ENCODE measurements at places on chromosomes 11 and 22.

- DNase-seq = no peak
These were observed 290.0 kb upstream of the LARGE1 start for GRCh38 chr22:34210301-34210700.

DNA sequence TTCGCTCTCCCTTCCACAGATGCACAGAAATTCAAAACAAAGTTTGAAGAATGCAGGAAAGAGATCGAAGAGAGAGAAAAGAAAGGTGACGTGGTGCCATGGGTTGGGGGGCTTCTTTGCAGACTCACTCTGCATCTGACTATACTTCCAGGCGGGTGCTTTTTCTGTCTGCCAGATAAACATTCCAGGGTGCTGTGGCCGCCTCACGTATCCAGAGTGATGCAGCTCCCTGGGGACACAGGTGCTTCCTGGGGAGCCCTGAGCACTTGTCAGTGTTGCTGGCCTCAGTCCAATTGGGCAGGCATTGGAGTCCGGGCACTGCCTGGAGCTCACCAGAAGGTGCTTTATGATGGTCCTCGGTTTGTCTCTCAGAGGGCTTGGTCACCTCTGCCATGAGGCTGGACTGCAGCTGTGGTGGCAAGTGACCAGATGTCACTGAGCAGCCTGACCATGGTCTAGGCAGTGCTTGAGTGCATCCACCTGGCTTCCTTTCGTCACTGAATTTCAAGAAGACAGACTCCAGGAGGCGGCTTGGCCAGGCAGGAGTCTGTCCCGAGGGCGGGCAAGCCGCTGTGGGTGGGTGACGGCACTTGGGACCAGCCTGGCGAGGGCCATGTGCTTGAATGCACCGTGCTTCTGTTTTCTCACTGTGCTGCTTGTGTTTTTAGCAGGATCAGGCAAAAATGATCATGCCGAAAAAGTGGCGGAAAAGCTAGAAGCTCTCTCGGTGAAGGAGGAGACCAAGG lies 5.1 kb upstream of the ZDHHC8 start:
- DNase-seq = no peak

DNA sequence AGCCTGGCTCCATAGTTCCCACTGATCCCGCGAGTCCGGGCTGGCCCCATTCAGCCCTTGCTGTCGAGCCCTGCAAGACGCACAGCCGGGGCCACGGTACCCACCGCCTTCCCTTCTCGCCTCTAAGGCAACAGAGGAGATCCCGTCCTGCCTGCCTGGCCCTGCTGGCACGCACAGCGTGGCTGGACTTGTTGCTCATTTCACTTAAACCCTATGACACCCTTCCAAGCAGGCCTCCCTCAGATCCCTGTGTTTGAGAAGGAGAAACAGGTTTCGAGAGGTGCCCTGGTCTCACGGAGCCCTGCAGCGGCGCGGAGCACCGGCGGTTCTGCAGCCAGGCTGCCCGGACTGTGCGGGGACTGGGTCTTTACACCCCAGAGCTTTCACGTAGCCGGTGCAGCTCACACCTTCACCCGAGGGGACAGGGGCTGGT lies 1048.4 kb downstream of the BRD1 start:
- DNase-seq = no peak

- peak; percentile 70 for DNase-seq
These were observed 741 bp upstream of the TMEM179B start for GRCh38 chr11:62786318-62787004.

GRCh38 chr11:120108154-120108784 lies 29.6 kb downstream of the TRIM29 start:
- peak; percentile 4 for DNase-seq

- no peak for DNase-seq
These were observed 56.1 kb upstream of the GRAMD1B start for GRCh38 chr11:123373754-123374621.

DNA sequence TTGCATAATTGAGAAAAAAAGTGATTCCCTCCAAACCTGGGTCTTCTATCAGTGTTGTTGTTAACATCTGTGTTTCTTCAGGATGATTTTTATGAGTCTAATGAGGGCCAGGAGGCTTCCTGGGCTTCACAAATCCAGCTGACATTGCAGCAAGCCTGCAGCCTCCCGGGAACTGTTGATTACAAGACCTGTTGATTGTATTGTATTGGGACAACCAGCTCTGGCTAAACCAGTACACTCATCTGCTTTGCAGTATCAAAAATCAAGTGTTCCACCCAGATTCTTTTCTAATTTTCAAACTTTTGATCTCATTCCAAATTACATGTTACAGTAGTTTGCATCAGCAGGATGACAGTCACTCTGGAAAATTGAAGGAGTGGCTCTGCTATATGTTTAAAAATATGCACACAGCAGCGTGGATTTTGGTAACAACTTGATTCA lies 16.1 kb upstream of the PRSS23 start:
- no peak for DNase-seq

GRCh38 chr11:82673631-82674030 lies 60.0 kb downstream of the FAM181B start:
- DNase-seq = no peak

DNA sequence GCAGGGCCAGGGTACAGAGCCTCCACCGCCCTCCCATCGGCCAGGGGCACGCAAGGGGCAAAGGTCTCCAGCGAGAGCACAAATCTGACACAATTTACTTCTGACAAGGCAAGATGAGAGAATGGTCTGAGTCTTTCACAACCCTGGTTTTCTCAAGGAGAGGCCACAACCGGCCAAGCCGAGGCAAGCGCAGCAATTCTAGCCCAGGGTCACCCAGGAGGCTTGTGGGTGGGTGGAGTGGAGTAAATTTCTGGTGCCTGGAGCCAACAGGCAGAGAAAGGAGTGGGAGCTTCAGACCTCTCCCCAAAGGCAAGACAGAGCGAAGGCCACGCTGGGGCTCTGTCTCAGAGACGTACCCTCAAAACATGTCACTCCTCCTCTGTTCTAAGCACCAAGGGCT lies 9.3 kb downstream of the LARGE2 start:
- no peak for DNase-seq

DNA sequence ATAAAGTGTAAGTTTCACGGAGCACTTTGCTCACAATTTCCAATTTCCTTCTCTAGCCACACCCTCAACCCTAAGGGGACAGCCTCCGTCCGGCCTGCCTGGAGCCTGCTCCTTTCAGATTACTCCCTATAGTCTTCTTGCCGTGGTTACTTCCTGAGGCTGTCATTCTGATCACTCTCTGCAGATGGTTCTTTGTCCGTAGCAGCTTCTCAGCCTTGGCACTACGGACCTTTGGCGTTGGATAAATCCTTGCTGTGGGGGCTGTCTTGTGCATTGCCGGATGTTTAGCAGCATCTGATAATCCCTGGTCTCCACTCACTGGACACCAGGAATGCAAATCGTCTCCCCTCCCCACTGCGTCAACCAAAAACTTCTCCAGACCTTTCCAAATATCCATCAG lies 447.5 kb upstream of the KIRREL3 start:
- no peak for DNase-seq

DNA sequence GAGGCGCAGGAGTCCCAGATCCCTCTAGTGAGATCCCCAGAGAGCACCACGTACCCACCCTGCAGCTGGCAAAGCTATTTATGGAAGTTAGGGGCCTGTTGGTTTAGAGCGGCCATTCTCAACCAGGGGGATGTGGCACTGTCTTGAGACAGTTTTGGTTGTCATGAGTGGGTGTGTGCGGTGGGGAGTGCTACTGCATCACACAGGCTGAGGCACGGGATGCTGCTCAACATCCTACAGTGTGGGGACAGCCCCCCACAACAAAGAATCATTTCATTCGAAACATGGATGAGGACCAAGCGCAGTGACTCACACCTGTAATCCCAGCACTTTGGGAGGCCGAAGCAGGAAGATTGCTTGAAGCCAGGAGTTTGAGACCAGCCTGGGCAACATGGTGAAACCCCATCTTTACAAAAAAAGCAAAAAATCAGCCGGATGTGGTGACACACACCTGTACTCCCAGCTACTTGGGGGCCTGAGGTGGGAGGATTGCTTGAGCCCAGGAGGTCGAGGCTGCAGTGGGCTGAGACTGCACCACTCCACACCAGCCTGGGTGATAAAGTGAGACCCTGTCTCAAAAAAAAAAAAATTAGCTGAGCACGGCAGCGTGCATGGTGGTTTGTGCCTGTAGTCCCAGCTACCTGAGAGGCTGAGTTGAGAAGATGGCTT lies 28.2 kb downstream of the GGT5 start:
- DNase-seq = no peak

DNA sequence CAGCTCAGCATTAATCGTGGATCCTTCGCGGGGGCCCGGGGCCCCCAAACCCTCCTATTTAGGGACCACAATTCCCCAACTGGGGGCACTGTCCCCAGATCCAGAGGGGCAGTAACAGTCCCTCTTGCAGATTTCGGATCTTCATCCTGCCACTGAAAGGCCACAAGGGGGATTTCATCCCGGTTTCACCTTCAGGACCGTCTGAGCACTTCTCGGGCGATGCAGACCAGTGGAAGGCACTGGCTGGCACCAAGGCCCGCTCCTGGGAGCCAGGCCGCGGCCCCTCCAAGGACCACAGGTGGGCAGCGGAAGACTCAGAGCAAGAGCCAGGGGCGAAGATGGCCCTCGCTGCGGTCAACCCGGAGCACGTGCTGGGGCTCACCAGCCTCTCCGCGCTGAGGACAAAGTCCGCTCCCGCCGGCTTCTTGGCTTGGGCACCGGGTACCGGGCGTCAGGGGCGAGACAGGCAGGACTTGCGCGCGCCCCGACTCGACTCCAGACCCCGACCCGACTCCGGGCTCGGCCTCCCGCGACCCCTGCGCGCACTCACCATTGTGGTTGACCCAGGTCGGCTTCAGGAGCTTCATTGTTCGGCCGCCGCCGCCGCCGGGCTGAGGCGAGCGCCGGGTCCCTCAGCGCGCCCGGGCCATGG lies 517 bp downstream of the HIRA start:
- no peak for DNase-seq
